ENCODE measurements at places on chromosomes 11 and 22. TPM values are rescaled to one million over a fixed set of nuclear protein-coding genes. Genes with fewer than 3 reads are reported as not detected.

Gene ANO5
- 1.7 TPM for total RNA-seq

DNA sequence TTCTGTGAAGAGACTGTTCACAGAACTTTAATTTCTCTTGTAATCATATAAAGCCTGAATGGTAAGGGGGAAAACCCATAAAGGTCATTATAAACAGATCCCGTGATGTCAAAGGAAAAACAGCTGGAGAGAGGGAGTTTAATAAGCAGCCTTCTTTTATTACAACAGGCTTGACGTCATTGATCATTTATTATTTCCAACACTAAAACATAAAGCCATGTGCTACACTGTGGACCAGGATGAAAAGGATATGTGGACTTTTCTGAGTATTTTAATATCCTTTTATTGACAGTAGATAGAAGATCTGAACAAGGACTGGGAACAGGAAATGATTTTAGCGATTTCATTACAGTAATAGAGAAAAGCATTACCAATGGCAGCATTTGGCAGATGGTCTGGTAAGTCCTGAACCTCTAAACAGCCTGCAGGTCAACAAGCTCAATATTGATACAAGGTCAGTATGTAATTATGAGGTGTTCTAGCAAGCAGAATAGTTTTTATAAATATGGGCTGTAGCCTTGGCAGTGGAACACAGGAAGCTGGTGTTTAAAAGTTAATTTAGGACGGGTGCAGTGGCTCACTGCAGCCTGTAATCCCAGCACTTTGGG, 25.1 kb upstream of the TPH1 start:
- no peak for DNase-seq

GRCh38 chr22:50182176-50183081, 3.3 kb upstream of the TRABD start:
- no peak for DNase-seq

GRCh38 chr11:30665067-30665466, 78.9 kb upstream of the MPPED2 start:
- DNase-seq, result no peak

- no peak for DNase-seq
These were observed 33.7 kb downstream of the VSIG10L2 start for GRCh38 chr11:125979511-125979910.

DNA sequence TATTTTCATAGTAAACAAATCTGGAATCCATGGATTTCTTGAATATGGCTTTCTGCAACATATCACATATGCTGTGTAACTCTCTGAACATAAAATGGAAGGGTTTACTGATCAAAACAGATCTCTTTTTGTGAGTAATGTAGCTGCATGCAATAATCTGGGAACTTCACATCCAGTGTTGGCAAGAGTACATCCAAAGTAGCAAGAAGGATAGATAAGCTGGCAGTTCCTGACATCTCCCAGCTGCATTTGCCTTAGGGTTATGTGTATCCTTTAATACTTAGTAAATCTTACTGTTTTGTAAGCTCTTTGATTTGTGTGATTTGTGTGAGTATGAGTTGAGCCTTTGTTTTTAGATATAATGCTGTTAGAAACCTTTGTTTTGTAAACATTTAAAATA, 280.4 kb upstream of the CNTN5 start:
- no peak for DNase-seq

DNA sequence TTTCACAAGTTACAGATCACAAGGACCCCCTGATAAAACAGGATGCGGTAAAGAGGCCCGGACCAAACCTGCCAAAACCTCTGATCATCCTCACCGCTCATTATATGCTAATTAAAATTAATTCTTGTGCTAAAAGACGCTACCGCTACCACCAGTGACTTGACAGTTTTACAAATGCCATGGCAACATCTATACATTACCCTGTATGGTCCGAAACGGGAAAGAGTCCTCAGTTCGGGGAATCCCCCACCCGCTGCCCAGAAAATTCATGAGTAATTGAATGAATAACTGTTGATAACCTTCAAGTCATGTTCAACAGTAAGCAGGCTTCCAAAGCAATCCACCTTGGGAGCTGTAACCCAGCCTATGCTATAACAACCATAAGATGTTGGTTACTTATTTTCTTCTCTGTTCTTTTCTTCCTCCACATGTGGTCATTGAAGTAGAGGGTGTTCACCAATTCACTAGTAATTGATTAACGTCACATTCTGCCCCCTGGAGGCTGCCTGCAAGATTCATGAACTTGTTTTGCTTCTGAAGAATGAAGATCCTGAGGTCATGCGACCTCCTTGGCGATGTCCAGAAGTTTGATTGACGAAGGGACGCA, 20.6 kb downstream of the APOBEC3H start:
- no peak for DNase-seq

DNA sequence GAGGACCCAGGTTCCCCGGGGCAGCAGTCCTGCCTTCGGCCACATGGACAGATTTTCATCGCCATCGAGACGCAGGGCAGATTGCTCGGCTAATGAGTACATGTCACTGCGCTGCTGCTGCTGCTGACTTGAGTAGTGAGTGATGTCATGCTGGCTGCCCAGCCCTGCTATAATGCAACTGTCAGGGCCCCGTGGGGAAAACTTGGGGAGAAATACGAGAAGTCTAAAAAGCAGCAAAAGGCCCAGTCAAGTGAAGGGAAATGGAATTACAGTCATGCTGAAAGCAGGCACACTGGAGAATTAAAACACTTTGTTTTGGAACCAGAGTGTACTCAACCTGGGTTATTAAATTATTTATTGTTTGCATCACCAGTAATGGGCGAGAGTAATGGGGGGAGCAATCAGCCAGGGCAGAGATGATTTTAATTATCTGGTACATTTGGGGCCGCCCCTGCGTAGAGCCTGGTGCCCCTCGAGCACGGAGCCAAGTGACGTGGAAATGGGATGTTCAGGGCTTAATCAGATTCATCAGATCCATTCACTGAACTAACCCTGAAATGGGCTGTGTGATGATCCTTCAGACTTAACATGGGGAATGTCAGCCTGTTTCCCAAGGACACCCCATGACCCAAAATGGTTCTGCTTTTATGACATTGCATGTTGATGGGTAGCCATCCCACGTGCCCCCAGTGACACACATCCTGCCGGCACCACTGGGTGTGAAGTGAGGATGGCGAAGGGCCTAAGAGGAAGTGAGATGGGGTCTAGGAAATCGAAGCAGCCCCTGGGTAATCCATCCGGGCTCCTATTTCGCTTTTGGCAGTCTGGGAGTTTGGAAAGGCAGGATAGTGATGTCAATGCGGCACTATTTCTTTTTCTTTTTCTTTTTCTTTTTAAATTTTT, 241.6 kb upstream of the CADM1 start:
- no peak for DNase-seq

Gene FLRT1
- not detected for total RNA-seq

GRCh38 chr11:11016943-11017342, 159.1 kb upstream of the ZBED5 start:
- no peak for DNase-seq

DNA sequence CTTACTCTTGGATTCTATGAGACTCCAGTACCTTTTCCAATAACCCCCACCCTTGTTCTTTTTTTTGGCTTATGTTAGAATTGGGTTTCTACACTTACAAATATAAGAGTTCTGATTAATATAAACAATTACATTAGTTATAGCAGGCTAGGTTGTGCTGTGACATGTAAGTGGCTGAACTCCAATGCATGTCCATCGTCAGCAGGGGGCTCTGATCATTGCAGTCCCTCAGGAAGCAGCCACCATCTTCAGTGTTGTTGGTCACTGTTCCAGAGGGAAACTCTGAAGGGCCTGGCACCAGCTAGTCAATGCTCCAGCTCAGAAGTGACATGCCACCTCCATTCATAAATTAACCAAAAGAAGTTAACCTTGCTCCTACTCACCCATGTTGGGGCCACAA, 5.6 kb downstream of the LIPT2 start:
- DNase-seq, result no peak

Gene BIK
- 12.4 TPM for total RNA-seq

Gene GLB1L2
- total RNA-seq, result 14.7 TPM

Gene SPTBN2
- 78.9 TPM for total RNA-seq

DNA sequence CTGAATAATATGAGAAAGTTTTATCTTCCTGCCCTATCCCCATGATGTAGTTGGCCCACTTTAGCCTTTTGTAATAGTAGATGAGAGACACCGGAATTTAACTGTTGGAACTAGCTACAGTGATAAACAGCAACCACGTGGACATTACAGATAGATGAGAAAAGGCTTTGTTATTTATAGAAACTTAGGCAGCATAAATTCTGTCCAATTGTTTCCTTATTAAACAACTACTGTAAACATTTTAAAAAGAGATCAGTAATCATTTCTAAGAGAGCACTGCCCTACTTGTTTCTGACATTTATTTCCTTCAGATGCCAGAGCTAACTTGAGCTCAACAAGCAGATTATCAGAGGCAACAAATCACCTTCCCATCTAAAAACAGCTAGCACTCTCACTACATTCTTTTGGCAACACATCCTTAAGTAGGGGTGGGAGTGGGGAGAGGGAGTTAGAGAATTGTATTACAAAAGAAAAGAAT, 63.1 kb downstream of the SOX6 start:
- peak; percentile 16 for DNase-seq

DNA sequence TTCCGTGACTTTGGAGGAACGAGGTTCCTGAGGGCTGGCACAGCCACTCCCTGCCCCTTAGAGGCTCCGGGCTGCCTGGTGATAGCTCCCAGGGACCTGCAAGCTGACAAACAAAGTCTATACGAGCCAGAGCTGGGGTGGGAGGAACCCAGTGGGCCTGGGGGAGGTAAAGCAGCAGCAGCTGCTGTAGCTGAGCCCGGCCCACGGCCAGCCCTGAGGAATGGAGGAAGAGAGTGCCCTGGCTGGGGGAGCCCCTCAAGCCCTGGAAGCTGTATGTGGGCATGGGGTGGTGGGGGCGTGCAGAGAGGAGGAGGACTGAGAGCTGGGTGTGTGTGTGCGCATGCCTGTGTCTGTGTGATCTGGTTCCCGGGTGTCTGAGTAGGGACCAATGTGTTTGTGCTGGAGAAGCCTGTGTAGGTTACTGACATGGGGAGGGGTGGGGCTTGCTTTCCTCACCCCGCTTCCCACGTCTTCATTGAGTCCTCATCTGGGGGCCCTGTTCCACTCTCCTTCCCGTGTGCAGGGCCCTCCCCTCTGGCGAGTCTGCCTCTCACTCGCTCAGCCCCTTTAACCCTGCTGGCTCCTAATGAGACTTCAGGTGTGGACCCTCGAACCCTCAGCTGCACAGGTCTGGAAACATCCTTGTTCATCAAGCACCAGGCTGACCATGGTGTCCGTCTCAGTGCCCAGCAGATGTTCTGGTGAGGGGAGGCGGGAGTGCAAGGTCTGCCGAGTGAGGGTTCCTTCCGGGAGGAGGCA, 10.8 kb downstream of the ST3GAL4 start:
- DNase-seq, result no peak

Gene OR4A16
- total RNA-seq, result not detected

- DNase-seq, result no peak
These were observed 94.9 kb upstream of the SEPTIN5 start for GRCh38 chr22:19619144-19620009.

All from epithelial cell of proximal tubule (primary cell).